ENCODE measurements at places on chromosomes 6 and 20. TPM values are rescaled to one million over a fixed set of nuclear protein-coding genes. Genes with fewer than 3 reads are reported as not detected.

- 0 out of 2 replicates have a peak, but pooled peaks cover 8% of the 10 kb centered on the region for H3K36me3 ChIP-seq
- H3K4me3 ChIP-seq = peak overlapping the region; percentile 69
- DNase-seq = no peak
- no peaks in the 10 kb centered on the region for H3K27me3 ChIP-seq
These were observed 381 bp upstream of the PEX7 start for GRCh38 chr6:136822046-136822375.

DNA sequence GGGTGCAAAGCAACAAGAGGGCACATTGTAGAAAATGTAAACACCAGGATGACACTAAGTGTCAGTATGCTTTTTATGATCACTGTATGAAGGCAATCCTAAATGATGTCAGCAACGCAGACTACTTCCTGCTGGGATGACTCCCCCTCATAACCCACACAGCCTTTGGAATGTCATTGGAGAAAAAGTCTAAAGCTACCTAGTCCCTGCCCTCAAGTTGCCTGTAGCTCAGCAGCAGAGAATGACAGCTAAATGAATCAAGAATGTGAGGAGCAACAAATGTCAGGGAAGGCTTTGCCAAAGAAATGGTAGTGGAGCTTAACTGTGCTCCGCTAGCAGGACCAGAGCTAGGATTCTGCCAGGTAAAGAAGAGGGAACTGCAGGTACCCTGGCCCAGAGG lies 555.6 kb downstream of the CD83 start:
- DNase-seq = no peak
- no peaks in the 10 kb centered on the region for H3K27me3 ChIP-seq
- H3K36me3 ChIP-seq = no peaks in the 10 kb centered on the region
- H3K4me1 ChIP-seq = peaks cover 13% of the 10 kb centered on the region

SEMG1 gene
- not detected for total RNA-seq

GRCh38 chr20:3697588-3698305 lies 14.7 kb downstream of the SIGLEC1 start:
- H3K27me3 ChIP-seq = peaks cover 18% of the 10 kb centered on the region
- H3K4me3 ChIP-seq = no peak overlapping the region
- no peaks in the 10 kb centered on the region for H3K36me3 ChIP-seq
- no peaks in the 10 kb centered on the region for H3K4me1 ChIP-seq

DNA sequence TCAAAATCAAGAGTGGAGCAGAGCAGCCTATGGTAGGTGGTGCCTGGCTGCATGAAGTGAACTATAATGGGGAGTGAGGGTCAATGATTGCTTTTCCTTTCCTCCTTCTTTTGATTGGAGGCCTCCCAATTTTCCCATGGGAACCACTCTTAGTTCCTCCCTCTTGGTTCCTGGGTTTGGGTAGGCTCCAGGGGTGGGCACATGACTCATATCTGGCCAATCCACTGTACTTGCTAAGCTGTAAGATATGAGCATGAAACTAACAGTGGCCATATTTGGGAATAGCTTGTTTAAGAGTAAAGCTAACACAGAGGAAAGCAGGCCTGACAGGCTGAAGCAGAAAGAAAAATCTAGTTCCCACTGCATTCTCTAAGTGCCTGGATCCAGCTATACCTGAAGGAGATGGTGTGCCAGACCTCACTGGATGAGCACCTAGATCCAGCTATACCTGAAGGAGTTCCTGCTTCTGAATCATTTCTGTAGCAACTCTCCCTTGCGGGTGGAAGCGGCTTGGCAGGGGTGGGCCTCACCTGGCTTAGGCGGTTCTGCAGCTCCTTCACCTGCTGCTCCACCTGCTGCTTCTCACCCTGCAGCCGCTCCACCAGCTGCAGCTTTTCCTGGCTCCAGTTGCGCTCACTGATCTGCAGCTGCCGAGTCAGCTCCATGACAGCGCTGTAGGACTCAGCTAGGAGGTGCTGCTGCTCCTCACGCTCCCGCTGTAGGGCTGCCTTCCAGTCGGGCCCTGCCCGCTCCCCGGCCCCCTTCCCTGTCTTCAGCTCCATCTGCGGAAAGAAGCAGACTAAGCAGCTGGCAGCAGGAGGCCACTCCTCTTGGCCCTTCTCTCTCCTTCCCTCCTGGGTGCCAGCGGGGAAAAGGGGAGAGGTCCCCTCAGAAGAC lies 29.0 kb upstream of the DSN1 start:
- DNase-seq = no peak
- H3K4me3 ChIP-seq = no peak overlapping the region
- no peaks in the 10 kb centered on the region for H3K4me1 ChIP-seq
- H3K36me3 ChIP-seq = no peaks in the 10 kb centered on the region

GRCh38 chr6:151655099-151655498 lies 152.4 kb upstream of the ESR1 start:
- no peak for DNase-seq
- H3K4me1 ChIP-seq = 0 out of 2 replicates have a peak, but pooled peaks cover 3% of the 10 kb centered on the region
- no peak overlapping the region for H3K4me3 ChIP-seq

- no peak for DNase-seq
- H3K27ac ChIP-seq = no peak overlapping the region
- H3K4me1 ChIP-seq = no peaks in the 10 kb centered on the region
- no peak overlapping the region for H3K4me3 ChIP-seq
- no peaks in the 10 kb centered on the region for H3K27me3 ChIP-seq
These were observed 122.6 kb upstream of the ID4 start for GRCh38 chr6:19714434-19715166.

CD83 gene
- total RNA-seq = 3.6 TPM

DNA sequence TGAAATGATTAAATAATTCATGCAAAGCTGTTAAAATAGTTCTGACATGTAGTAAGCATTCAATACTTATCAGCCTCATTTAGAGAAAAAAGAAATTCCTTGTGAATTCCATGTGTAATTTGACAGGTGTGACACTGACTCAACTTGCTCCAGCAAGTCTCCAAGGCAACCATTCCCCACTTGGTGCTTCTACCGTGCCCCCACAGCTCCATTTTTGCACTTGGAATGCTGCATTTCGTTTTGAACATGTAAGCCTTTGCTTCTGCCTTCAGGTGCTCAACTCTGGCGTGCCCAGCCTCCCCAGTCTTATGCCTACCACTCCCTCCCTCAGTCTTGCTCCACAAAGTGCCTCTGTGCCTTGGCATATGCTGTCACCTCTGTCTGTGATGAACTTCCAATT lies 760.6 kb upstream of the CHD6 start:
- H3K4me3 ChIP-seq = no peak overlapping the region
- DNase-seq = no peak
- H3K36me3 ChIP-seq = no peaks in the 10 kb centered on the region
- H3K27ac ChIP-seq = no peak overlapping the region
- H3K4me1 ChIP-seq = no peaks in the 10 kb centered on the region

GRCh38 chr20:41992481-41992880 lies 374.3 kb upstream of the CHD6 start:
- no peak overlapping the region for H3K27ac ChIP-seq
- DNase-seq = no peak
- no peaks in the 10 kb centered on the region for H3K4me1 ChIP-seq
- H3K4me3 ChIP-seq = no peak overlapping the region
- no peaks in the 10 kb centered on the region for H3K36me3 ChIP-seq

GRCh38 chr20:50408526-50409364 lies 101.4 kb upstream of the PTPN1 start:
- no peak for DNase-seq
- H3K36me3 ChIP-seq = no peaks in the 10 kb centered on the region
- H3K4me3 ChIP-seq = no peak overlapping the region
- H3K4me1 ChIP-seq = peaks cover 32% of the 10 kb centered on the region

GRCh38 chr6:19851241-19852089 lies 14.3 kb downstream of the ID4 start:
- H3K27me3 ChIP-seq = no peaks in the 10 kb centered on the region
- no peak overlapping the region for H3K27ac ChIP-seq
- peak; percentile 68 for DNase-seq
- no peak overlapping the region for H3K4me3 ChIP-seq
- H3K36me3 ChIP-seq = no peaks in the 10 kb centered on the region

GRCh38 chr6:167720456-167721285 lies 106.0 kb upstream of the AFDN start:
- H3K4me3 ChIP-seq = no peak overlapping the region
- no peak for DNase-seq
- H3K27me3 ChIP-seq = peaks cover 97% of the 10 kb centered on the region
- no peaks in the 10 kb centered on the region for H3K4me1 ChIP-seq
- H3K36me3 ChIP-seq = no peaks in the 10 kb centered on the region
- H3K27ac ChIP-seq = no peak overlapping the region

DNA sequence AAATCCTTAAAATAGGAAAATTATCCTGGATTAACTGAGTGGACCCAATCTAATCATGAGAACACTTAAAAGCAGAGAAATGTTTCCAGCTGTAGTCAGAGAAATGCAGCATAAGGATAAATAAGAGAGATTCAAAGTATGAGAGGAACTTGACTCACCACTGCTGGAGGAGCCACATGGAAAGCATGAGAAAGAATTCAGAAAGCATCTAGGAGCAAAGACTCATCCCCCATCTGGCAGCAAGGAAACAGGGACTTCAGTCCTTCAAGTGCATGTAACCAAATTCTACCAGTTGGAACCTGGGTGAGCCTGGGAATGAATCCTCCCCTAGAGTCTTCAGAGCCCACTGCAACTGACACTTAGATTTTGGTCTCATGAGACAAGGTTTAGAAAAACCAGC lies 33.7 kb downstream of the RNF146 start:
- H3K4me1 ChIP-seq = peaks cover 6% of the 10 kb centered on the region
- no peak overlapping the region for H3K4me3 ChIP-seq
- H3K27me3 ChIP-seq = no peaks in the 10 kb centered on the region
- no peak for DNase-seq

PRRT1 gene
- 12.6 TPM for total RNA-seq

GRCh38 chr20:57417830-57418780 lies 26.9 kb downstream of the RBM38 start:
- peaks cover 23% of the 10 kb centered on the region for H3K27me3 ChIP-seq
- no peaks in the 10 kb centered on the region for H3K4me1 ChIP-seq
- H3K27ac ChIP-seq = no peak overlapping the region
- no peak for DNase-seq

DNA sequence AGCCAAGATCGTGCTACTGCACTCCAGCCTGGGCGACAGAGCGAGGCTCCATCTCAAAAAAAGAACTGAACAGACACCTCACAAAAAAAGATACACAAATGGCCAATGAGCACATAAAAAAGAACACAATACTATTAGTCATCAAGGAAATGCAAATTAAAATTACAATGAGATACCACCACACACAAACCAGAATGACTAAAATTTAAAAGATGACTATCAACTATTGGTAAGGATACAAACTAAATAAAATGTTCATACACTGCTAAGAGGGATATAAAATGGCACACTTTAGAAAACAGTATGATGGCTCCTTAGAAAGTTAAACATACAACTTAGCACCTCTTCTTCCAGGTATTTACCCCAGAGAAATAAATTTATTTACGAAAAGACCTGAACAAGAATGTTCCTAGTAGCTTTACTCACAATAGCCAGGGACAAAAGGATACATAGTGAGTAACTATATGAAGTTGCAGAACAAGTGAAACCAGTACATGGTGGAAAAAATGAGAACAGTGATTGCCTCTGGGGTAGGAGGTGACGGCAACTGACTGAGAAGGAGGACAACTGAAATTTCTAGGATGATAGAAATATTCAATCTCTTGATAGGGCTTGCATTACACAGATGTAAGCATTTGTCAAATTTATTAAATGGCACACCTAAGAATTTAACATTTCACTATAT lies 53.2 kb downstream of the FAM8A1 start:
- H3K27ac ChIP-seq = no peak overlapping the region
- H3K36me3 ChIP-seq = peaks cover 50% of the 10 kb centered on the region
- no peak overlapping the region for H3K4me3 ChIP-seq
- no peak for DNase-seq
- no peaks in the 10 kb centered on the region for H3K27me3 ChIP-seq

OR2H2 gene
- total RNA-seq = not detected

GRCh38 chr20:16240355-16240754 lies 332.9 kb downstream of the KIF16B start:
- no peak for DNase-seq
- no peak overlapping the region for H3K27ac ChIP-seq
- H3K4me1 ChIP-seq = no peaks in the 10 kb centered on the region
- no peak overlapping the region for H3K4me3 ChIP-seq
- H3K27me3 ChIP-seq = no peaks in the 10 kb centered on the region
- no peaks in the 10 kb centered on the region for H3K36me3 ChIP-seq

DNA sequence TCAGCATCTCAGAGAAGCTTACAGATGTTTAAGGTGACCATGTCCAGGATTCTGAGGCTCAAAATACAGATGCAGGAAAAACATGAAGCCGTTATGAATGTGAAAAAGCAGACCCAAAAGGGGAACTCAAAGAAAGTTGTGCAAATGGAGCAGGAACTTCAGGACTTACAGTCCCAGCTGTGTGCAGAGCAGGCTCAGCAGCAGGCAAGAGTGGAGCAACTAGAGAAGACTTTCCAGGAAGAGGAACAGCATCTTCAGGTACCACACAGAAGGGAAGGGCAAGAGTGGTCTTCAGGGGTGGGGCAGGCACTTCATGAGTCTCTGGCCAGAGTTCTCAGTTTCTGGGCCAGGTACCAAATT lies 15.2 kb downstream of the RNF8 start:
- no peaks in the 10 kb centered on the region for H3K36me3 ChIP-seq
- no peak for DNase-seq
- no peak overlapping the region for H3K4me3 ChIP-seq

DNA sequence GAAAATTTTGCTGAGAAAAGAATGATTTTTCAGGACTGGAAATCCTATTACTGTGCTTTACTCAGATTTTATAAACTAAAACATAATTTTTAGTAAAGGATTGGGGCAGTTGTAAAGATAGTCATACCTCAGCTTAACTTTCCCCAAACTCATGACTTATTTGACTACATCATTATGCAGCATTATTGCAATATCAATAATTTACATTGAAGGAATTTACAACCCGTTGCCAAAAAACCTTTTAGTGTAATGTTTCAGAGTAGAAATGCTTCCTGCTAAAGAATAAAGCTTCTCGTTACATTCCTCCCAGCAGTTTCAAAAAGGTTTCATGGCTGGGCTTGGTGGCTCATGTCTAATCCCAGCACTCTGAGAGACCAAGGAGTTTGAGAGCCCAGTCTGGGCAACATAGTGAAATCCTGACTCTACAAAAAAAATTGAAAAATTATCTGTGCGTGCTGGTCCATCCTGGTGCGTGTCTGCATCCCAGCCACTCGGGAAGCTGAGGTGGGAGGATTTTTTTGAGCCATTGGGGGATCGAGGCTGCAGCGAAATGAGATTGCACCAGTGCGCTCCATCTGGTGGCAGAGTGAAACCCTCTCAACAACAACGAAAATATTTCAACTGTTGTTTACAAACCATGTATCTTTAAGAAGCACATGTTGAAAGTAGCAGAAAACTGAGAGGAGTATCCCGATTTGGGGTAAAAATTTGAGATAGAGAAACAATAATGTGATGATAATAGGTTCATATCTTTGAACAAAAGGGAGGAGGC lies 4.4 kb downstream of the AMD1 start:
- peak overlapping the region; percentile 90 for H3K4me3 ChIP-seq
- 0 out of 2 replicates have a peak, but pooled peaks cover 3% of the 10 kb centered on the region for H3K36me3 ChIP-seq
- H3K27me3 ChIP-seq = no peaks in the 10 kb centered on the region
- H3K4me1 ChIP-seq = peaks cover 47% of the 10 kb centered on the region
- H3K27ac ChIP-seq = peak overlapping the region; percentile 20

XKR7 gene
- not detected for total RNA-seq

COL19A1 gene
- not detected for total RNA-seq

All from PC-9 (cell line).